CD8-positive, alpha-beta T cell (primary cell): ENCODE measurements at places on chromosomes 12 and 14. TPM values are rescaled to one million over a fixed set of nuclear protein-coding genes. Genes with fewer than 3 reads are reported as not detected.

The MYBPC1 gene
- total RNA-seq: not detected

The PTCSC3 gene
- total RNA-seq: not detected

The TMBIM6 gene
- total RNA-seq: 289 TPM

The PDZRN4 gene
- total RNA-seq: not detected

The OVCH1 gene
- total RNA-seq: not detected

The GLS2 gene
- total RNA-seq: 1.5 TPM

The KLRC4 gene
- total RNA-seq: 14.3 TPM

The DPPA3 gene
- total RNA-seq: not detected

The ART4 gene
- total RNA-seq: not detected

The IL22 gene
- total RNA-seq: not detected

The PTPRO gene
- 1.7 TPM for total RNA-seq

The PGF gene
- 0.44 TPM for total RNA-seq

The RNASE7 gene
- total RNA-seq: not detected

The EXD2 gene
- 7.9 TPM for total RNA-seq

The PTGDR gene
- 3.0 TPM for total RNA-seq

The KCNJ8 gene
- total RNA-seq: not detected

The IGF1 gene
- not detected for total RNA-seq

The LRCOL1 gene
- not detected for total RNA-seq
